ENCODE measurements at places on chromosomes 13 and 19.

DNA sequence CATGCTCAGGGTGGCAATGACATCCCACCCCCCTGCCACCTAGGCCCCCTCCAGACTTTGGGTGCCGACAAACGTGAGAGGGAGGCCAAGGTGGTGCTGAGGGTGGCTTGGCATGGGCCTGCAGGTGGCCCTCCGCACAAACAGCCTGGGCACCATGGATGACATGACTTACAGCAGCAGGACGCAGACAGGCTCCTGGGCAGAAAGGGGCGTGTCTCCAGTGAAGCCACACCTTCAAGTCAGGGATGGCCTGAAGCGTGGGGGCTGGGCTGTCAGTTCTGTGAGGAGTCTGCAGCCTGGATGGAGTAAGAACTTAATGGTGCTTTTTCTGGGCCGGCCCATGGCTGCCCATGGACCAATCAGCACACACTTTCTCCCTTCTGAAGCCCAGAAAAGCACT, 25.3 kb downstream of the POMP start:
- DNase-seq, result no peak

DNA sequence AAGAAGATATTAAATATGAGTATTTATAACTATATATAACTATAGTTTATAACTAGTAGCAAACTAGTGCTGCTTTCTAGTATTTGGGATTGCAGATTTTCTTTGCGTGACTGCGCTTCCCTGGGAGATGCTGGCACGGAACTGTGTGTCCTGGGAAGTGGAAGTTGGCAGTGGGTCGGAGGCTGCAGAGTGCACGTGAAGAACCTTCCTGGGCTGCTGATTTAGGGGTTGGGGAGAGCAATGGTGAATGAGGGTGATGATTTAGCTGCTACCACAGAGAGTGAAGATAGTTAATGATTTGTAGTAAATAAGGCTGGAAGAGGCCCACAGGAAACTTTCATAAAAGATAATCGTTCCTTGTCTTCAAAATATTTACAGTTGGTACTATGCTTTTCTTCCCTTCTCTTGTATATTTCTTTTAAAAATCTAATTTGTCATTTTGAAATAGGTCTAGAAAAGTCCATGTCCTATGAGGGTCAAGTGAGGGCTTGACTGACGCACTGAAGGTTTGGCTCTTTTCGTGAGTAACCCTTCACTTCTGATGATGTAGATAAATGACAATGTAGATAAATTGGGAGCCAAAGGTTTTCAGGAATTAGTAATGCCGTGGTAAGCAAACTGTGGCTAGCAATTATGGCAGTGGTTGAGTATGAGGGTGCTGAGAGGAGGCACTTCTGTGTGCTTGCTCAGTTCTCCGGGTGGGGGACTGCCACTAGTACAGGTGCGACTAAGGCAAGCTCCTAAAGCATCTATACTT, 3.0 kb upstream of the NAA16 start:
- DNase-seq, result no peak

- no peak for DNase-seq
Measured at GRCh38 chr13:31913459-31913858, 118.1 kb upstream of the FRY start.

DNA sequence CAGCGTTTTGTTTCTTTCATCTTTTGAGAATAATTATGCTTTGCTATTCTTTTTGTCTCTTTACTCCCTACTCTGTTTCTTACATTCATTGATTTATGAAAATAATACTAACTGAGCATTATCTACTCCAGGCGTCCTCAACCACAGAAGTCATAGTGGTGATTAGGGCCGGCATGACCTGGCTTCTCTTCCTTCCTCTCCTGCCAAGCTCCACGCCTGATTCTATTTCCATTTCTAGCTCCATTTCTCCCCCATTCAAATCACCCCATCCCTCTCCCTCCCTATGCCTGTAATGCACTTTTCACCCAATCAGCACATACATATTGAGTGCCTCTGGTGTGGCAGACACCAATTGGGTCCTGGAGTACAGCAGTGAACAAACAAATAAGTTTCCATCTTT, 183.2 kb upstream of the GPR12 start:
- DNase-seq, result no peak

DNA sequence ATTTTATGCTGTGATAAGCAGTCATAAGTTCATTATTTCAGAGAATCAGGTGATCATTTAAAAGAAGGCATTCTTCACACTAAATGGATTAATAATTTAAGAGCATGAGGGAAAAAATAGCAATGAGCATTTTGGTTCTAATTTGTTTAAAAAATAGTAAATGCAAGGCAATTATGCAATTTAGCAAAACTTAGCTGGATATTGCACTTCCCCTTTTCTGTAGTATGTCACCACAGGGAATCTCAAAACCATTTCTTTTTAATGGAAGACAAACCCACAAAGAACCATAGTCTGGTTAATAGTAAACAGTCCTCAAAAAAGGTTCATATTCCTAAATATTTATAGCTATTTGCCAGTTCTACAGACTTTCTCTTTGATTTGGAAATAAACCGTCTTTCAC, 30.2 kb downstream of the COG6 start:
- DNase-seq, result no peak

DNA sequence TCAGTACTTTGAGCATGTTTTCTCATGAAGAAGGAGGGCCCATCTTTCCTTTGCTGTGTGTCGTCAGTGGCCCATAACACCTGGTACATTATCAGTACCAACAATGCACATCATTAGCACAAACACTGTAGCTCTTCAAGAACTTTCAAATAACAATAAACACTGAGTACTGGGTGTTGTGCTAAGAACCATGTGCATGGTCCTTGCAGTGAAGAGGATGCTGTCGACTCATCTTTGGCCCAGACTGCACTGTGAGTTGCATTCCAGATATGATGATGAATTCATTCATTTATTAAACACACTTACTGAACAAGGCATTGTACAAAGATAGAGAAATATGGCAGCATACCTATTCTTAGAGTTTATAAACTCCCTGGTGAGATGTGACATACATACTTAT, 55.8 kb downstream of the FLT3 start:
- no peak for DNase-seq

DNA sequence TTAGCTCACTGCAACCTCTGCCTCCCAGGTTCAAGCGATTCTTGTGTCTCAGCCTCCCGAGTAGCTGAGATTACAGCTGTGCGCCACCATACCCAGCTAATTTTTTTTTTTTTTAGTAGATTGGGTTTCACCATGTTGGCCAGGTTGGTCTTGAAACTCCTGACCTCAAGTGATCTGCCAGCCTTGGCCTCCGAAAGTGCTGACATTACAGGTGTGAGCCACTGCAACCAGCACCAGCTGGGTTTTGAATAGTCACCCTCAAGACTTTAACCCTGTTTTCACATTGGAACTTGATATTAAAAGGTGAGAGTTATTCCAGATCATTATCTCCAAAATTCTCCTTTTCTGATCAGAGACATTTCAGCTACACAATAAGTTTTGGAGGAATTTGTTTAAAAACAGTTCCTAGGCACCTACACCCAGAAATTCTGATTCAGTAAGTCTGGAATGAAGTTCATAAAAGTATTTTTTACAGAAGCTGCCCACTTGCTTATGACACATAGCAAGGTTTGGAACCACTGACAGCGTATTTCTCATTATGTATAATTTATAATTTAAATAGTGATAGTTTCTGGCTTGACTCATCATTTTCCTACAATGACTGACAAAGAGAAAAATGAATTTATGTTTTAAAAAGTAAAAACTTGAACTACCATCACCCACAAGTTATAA, 417.3 kb downstream of the DIAPH3 start:
- DNase-seq, result no peak

DNA sequence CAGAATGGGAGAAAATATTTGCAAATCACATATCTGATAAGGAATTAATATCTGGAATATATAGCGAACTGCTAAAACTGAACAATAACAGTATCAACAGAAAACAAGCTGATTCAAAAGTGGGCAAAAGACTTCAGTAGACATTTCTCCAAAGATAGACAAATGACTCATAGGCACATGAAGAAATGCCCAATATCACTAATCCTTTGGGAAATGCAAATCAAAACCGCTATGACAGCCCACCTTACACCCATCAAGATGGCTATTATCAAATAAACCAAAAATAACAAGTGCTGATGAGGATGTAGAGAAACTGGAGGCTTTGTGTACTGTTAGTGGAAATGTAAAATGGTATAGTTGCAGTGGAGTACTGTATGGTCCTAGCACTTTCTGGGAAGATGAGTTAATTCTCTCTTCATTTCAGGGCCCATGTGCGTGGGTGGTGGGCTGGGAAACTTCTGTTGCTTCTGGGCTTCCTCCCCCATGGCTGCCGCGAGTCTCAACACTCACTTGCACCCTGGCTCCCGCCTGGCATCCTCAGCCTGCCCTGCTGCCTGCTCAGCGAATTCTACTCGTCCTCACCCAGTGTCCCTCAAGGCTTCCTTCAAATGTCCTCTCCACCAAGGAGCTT, 12.4 kb upstream of the GJA3 start:
- DNase-seq, result no peak

GRCh38 chr13:111470933-111471332, 150.5 kb downstream of the TEX29 start:
- no peak for DNase-seq

- DNase-seq, result no peak
Measured at GRCh38 chr13:101049166-101049850, 367.0 kb downstream of the NALCN start.

- DNase-seq, result no peak
Measured at GRCh38 chr13:41603917-41604316, 146.6 kb downstream of the RGCC start.

DNA sequence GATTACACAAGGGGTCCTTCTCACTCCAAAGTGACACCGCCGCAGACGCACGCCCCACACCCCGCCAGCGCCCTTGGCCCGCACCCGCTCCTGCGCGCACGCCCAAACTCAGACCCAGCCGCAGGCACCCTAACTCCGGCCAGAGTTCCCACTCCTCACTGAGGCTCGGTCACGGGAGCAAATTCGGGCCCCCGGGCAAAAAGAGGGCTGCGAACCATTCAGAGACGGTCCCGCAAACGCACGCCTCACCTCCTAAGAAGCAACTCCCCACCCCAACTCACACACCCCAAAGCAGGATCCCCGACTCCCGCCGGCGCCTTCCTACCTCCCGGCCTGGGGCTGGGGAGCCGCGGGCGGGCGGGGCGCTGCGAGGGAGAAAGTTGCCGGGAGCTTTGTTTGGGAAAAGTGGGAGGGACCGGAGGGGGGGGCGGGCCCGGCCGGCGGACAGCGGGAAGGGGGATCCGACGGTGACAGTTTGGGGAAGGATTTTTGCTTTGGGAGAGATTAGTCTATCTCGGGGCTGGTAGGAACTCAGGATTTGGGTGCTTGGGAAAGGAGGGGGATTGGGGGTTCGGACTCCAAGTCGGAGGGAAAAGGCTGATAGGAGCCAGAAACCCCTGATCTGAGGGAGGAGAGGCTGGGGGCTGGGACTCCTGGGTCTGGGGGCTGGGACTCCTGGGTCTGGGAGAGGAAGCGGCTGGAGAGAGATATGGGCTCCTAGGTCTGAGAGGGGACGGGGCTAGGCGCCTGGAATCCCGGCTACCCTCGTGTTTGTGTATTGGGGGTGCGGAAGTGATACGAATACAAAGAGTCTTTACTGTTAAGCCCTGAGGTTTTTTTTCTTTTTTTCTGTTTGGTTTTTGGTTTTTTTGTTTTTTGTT, at the start of gene TEAD2:
Gene TEAD2, minus strand, starts transcription at position 369 of the 881 bp plus-strand sequence. CDS start 2,341 bp downstream, outside the sequence.
- DNase-seq, result no peak

DNA sequence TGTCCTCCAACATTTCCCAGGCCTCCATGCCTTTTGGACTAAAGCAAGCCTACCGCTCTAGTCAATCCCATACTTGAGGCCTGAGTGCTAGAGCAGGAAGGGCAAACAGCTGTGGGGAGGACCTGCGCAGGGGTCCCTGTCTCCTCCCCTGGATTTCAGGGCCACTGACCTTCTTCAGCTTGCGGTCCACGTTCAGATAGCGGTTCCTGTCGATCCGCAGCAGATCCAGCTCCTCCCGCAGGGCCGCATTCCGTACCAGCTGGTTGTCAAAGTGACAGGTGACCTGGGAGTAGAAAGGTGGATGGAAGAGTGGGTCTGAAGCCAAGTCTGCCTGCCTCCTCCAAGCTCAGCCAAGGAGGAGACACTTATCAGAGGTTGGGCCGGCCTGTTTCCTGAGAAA, 14.0 kb upstream of the EMP3 start:
- no peak for DNase-seq

DNA sequence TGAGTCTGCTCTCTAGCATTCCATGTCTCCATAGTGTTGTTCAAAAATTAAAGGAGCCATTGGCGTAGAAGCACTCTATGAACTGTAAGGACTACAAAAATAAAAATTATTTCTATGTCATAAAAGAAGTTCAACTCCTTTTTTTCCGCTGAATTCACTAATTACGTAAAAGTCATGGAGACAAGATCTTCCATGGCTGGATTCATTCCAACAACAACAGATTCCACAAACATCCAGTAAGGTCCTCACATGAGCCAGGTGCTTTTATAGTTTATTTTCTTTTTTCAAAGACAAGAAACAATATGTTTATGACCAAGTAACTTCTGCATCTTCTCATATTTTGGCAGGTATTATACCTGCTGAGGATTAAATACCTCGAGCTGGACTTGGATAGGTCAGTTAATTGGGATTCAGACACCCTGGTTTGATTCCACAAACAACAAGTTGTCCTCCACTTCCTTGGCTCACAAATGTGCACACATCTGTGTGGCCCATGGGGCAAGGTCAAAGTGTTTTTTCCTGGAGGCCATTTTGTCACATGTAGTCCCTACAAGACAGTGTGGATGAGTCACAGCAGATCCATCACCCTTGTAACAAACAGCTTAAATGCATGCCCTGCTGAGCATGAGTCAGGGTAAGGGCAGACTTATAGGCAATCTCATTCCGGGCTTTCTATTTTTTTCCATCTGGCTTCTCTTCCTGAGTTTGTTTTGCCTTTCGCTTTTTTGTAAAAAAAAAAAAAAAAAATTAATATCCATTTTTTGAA, 475.6 kb downstream of the COG6 start:
- no peak for DNase-seq

DNA sequence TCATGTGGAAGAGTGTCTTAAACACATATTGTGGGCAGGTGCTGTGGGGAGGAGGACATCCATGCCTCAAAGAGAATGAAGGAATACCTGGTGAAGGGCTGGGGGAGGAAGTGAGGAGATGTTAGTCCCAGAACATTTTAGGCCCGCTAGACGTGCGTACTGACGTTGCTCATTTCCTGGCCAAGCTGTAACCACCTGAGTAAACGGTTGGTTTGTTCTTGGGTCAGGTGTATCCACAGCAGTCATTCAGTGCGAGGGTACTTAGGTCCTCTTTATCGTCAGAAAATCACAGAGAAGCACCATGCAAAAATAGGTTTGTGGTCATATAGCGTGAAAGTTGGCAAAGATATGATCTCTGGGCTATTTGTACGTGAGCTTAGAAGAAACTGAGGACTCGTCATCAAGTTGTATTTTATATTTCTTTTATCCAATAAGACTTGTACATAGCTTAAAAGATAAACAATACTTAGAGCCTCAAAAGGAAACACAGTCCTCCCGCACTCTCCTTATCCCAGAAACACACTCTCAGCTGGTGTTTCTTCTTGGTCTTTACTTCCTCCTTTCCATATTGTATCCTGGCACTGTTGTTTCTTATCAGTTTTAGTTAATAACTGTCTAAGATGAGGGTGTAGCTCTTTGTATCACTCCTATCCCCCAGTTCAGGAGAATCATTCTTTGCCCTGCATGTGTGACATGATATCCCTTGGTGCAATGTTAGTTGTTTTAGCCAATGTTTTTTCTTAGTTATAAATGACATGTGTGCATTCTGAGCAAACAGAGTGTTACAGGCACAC, 52.0 kb downstream of the ARHGEF7 start:
- DNase-seq, result peak; percentile 41

- no peak for DNase-seq
Measured at GRCh38 chr13:99293178-99293577, 14.0 kb downstream of the GPR183 start.

- no peak for DNase-seq
Measured at GRCh38 chr13:79992111-79992510, 348.8 kb downstream of the SPRY2 start.
